Activated CD8-positive, alpha-beta memory T cell treated with anti-CD3 and anti-CD28 coated beads, Interleukin-2, amount 10 ng/mL, durations not matched to agents 7 days and 5 days (primary cell): ENCODE measurements at places on chromosomes 13 and 19.

- no peak for DNase-seq
These were observed 768 bp upstream of the CYSLTR2 start for GRCh38 chr13:48652851-48653471.

- DNase-seq, result peak; percentile 46
These were observed 1.3 kb upstream of the ISYNA1 start for GRCh38 chr19:18439025-18439909.

DNA sequence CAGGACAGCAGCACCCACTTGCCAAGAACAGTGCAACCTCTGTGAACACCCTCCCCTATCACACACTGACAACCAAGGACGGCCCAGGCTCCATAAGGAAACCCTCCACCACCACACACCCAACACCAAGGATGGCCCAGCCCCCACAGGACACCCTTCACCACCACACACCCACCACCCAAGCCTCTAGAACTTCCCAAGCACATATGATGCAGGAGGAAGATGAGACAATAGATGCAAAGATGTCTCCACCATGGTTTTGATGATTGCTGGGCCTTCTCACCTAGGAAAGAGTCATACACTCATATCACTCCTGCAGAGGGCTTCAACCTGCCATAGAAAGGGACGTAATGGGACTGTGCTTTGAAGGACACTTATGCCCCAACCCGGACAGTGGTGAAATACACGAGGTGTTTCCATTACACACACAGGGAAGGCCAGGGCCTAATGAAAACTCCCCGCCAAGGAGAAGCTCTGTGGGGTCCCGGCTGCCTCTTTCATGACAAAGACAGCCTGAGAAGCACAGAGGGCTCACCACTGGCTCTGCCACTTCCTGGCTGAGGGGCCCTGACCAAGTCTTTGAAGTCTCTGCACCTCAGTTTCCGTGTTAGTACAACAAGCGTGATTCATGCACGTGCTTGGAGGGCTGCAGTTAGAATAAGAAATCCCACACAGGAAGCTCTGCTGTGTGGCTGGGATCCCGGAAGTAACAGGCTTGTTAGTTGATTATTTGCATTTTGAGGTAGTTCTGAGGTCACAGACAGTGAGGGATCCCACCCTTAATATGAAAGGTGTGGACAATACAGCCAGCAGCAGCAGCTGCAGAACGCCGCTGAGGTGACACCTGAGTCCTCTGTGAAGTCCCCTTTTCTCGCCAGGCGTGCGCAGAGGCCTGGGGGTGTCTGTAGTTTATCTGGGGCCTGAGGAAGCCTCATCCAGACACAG lies 61.9 kb upstream of the ATP12A start:
- DNase-seq, result peak; percentile 97

- DNase-seq, result no peak
These were observed 676.7 kb downstream of the PCDH9 start for GRCh38 chr13:66553391-66553790.

DNA sequence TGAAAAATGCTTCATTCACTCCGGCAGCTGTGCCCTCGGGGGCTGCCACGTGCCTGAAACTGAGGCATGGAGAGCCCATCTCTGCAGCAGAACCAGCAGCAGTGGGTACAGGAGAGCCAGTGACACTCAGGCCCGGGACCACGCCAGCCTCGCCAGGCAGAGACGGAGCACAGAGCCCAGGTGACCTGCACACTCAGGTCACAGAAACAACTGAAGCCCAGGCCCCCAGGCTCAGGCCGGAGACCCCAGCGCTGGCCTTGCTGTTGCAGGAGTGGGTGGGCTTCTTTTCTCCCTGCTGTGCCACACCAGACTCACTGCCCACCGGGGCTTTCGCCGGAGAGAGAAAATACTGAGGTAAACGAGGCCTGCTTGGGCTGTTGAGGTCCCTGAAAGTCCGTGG lies 117.3 kb downstream of the SOX1 start:
- DNase-seq, result no peak

GRCh38 chr13:32905864-32906180 lies 110.4 kb upstream of the KL start:
- no peak for DNase-seq

- DNase-seq, result no peak
These were observed 196.8 kb downstream of the RAP2A start for GRCh38 chr13:97630725-97631124.

GRCh38 chr19:40907968-40908735 lies 26.1 kb upstream of the CYP2A7 start:
- peak; percentile 58 for DNase-seq

GRCh38 chr13:48437371-48437770 lies 24.5 kb upstream of the LPAR6 start:
- DNase-seq, result no peak

DNA sequence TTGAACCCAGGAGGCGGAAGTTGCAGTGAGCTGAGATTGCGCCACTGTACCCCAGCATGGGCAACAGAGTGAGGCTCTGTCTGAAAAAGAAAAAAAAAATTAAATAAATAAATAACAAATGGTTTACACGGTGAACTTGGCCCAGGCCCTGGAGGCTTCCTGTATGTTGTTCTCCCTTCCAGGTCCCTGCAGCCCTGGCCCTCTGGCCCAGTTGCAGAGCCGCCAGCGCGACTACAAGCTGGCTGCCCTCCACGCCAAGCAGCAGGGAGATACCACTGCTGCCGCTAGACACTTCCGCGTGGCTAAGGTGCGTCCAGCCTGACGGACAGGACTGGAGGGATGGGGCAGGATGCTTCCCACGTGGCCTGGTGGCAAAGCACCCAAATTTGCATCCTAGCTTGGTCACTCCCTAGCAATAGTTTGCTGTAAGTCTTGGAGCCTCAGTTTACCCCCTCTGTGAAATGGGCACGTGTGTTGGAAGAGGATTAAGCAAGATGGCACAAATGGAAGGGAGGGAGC lies 11.9 kb downstream of the CC2D1A start:
- no peak for DNase-seq

DNA sequence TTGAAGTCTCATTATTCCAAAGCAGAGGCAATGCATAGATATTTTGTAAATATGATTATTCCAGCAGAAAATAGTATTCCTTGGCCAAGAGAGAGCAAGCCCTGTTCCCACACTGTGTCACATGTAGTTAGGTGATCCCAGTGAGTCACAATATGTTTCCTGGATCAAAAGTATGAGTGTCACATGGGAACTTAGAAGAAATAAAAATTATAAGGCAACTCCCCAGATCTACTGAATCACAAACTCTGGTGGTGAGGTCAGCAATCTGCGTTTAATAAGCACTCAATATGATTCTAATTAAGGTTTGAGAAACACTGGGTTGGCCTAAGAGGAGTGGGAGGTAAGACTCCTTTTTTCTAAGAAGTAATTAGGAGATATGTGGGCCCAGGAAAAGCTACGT lies 1504.5 kb upstream of the PCDH20 start:
- no peak for DNase-seq

- DNase-seq, result no peak
These were observed 2.7 kb upstream of the C1QTNF9 start for GRCh38 chr13:24306632-24307031.

GRCh38 chr13:90723381-90723780 lies 624.1 kb upstream of the MIR17HG start:
- no peak for DNase-seq

DNA sequence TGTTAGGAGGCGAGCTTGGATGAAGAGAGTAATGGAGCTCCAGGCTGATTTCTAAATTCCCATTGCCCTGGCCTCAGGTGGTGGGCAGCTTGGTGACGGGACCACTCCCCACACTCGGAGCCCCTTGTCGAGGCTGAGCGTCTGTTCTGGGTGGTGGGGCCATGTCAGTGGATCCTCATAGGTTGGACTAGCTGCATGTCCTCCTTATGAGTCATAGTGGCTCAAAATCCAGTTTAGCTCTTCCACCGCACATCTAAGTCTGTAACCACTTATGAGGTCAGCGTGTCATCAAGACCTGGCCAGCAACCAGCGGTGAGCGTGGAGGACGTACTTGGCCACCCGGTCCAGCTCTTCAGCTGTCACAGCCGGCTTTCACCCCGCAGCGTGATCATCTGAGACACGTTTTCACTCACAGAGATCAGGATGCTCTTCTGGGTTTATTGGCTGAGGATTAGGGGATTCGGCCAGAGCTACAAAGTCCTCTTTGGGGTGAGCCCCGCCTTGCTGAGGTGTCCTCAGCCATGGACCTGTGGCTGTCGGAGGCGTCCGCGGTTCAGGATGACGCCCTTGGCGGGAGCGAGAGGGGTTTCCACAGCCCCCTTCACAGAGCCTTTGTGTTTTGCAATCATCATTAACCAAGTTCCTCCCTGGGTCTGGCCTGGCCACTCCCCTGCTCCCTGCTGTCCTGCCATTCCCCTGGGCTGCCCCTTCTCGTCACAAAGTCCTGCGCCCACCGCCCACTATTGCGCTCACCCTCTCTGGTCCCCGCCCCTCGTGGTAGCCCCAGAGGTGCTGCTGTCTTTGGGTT lies 41.9 kb downstream of the ADPRHL1 start:
- no peak for DNase-seq

DNA sequence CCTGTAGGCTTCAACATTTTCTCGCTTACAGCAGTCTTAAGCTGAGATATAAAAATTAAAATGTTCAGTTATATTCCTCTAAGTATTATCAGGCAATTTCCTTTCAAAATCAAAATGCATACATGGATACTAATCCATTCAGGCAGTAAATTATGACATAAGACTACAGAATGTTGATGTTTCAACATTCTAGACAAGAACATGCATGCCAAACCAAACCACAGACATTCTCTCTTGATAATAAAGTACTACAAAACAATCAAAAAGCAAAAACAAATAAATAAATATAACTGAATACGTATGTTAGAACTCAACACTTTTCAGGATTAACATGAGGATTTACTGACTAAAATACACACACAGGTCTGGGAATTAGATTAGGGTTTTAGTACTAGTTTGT lies 7.7 kb downstream of the DIS3 start:
- DNase-seq, result no peak

DNA sequence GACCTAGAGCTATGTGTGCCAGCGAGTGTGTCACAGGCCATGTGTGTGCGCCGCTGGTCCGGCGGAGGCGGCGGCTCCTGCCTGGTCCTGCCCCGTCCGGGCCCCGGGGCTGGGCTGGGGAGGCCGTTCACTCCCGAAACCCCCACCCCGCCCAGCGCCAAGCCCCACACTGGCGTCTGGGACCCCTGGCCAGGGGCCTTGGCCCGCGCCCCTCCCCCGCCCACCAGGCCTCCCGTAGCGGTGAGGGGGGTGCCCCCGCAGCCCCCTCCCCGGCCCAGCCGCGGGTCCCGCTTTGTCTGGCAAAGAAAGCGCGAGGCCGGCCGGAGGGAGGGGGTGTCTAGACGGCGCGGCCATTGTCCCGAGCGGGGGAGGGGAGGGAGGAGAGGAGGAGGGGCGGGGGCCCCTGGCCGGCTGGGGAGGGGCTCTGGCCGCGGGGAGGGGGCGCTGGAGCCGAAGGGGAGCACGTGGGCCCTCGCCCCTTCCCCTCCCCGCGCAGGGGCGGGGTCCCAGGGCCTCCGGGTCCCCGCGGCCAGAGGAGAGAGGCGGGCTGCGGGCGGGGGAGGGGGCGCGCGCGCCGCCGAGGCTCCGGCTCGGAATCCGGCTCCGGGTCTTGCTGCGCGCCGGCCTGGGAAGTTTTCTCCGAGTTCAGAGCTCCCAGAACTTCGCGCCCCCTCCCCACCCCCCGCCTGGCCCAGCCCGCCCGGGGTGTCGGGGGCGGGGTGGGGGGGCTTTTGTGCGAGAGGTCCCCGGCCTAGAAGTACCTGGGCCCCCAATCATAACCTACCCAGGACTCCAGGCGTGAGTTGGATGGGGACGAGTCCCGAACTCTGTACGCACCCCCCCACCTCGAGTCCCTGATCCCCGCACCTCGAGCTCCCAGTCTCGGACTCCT lies 888 bp downstream of the NOTCH3 start:
- no peak for DNase-seq

DNA sequence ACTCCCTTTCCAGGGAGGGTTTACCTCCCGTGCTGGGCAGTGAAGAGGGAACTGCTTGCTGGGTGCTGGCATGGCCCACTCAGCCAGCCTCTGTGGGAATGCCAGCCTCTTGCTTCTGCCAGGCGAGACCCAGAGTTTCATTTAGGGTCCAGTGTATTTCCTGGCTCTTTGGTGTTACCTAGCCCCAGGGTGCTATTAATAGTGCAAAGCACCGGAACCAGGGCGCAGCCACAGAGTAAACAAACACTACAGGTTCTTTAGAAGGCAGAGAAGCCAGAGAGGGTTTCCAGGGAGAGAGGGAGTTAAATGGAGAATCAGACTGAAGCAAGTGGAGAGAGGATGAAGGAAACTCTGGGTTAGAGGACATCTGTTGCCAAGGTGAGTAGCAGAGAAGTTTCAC lies 74.9 kb upstream of the SPATA13 start:
- no peak for DNase-seq

DNA sequence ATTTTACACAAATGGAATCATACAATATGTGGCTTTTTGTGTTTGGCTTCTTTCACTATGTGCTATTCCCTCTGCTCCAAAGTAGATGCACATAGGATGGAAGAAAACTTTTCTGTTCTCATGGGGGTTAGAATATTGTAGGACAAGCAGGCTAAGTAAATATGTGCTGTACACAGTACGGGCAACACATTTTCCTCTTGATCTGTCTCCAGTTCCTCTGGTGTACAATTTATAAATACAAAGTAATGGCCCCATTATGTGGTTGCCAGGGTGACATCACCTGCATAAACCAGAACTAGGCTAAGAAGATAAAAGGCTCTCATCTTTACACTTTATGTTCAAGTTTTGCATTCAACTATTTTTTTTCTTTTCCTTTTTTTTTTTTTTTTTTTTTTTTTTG lies 41.0 kb upstream of the SOX21 start:
- DNase-seq, result no peak

- no peak for DNase-seq
These were observed 393.7 kb downstream of the GPC6 start for GRCh38 chr13:93620181-93620765.

DNA sequence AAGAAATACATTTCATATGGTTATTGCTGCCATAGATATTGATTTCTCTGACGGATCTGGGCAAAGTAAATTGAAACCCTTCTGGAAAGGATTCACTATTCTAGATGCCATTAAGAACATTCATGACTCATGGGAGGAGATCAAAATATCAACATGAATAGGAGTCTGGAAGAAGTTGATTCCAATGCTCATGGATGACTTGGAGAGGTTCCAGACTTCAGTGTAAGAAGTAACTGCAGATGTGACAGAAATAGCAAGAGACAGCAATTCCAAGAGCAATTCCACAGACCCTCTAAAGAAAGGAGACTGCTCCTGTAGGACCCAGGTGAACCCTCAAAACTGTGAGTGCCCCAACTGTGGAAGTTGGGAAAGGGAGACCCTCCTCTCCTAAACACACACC lies 30.9 kb upstream of the KCTD12 start:
- no peak for DNase-seq

GRCh38 chr19:13583114-13583513 lies 76.8 kb upstream of the CACNA1A start:
- no peak for DNase-seq

GRCh38 chr19:19004144-19004543 lies 29.2 kb downstream of the SUGP2 start:
- DNase-seq, result no peak

- no peak for DNase-seq
These were observed 243.6 kb downstream of the DLEU7 start for GRCh38 chr13:50599927-50600326.

GRCh38 chr19:3383121-3383722 lies 16.8 kb downstream of the NFIC start:
- DNase-seq, result no peak
